ENCODE measurements at places on chromosomes 7 and 10. TPM values are rescaled to one million over a fixed set of nuclear protein-coding genes. Genes with fewer than 3 reads are reported as not detected.

OPN4 gene
- not detected for total RNA-seq

NUTM2E gene
- total RNA-seq, result 0.99 TPM

MSMB gene
- total RNA-seq, result not detected

ATRNL1 gene
- total RNA-seq, result not detected

All from CD4-positive, alpha-beta T cell (primary cell).